WERI-Rb-1 (cell line): ENCODE measurements at places on chromosomes 3 and 15.
A peak's percentile ranks its signal among the peaks of the same experiment; 100 is the strongest.

- no peak for DNase-seq
Observed at GRCh38 chr15:58224068-58224467, 85.9 kb downstream of the AQP9 start.

GRCh38 chr15:36941798-36942197, 158.6 kb downstream of the MEIS2 start:
- DNase-seq, result no peak

DNA sequence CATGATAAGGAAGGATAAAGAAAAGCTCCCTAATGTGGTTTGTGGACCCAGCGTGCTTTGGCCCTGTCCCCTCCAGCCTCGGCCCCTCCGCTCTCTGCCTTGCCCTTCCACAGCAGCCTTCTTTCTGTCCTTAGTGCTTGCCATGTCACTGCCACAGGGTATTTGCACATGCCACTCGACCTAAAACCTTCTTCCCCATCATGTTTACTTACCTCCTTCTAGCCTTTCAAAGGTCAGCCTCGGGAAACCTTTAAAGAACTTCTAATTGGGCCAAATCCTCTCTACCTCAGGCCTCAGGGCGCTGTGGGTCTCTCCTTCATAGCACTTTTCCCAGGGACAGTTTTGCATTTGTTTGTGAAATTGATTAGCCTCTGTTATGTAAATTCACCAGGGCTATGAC, 73.0 kb downstream of the SCN11A start:
- DNase-seq, result no peak

GRCh38 chr3:122343654-122344053, 18.6 kb downstream of the CSTA start:
- DNase-seq, result no peak

DNA sequence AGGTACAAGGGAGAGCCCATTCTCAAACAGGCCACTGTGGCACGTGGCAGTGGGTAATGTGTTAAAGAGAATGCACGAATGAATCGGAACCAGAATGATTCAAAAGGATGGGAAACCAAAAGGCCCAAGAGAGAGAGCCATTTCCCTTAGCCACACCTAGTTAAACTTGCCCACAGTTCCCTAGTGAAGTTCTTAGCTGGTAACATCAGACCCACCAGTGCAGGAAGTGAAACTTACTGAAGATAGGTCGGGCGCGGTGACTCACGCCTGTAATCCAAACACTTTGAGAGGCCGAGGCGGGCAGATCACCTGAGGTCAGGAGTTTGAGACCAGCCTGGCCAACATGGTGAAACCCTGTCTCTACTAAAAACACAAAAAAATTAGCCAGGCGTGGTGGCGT, 97.1 kb downstream of the MEX3B start:
- DNase-seq, result no peak

DNA sequence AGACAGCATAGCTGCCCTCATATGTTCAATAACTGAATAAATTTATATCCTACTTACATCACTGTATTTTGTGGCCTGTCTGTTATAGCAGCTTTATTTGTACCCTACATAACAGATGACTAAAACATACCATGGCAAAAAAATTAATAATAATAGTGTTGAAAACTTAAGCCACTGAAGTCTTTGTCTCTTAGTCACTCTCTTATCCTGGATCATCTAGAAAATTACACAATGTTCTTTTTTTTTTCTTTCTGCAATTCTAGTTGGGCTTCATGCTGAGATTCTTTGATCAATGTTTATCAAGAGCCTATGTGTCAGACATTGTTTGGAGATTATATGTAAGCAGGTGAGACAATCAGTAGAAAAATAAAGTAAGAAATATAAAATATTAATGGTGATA, 519.3 kb upstream of the ARPP21 start:
- no peak for DNase-seq

DNA sequence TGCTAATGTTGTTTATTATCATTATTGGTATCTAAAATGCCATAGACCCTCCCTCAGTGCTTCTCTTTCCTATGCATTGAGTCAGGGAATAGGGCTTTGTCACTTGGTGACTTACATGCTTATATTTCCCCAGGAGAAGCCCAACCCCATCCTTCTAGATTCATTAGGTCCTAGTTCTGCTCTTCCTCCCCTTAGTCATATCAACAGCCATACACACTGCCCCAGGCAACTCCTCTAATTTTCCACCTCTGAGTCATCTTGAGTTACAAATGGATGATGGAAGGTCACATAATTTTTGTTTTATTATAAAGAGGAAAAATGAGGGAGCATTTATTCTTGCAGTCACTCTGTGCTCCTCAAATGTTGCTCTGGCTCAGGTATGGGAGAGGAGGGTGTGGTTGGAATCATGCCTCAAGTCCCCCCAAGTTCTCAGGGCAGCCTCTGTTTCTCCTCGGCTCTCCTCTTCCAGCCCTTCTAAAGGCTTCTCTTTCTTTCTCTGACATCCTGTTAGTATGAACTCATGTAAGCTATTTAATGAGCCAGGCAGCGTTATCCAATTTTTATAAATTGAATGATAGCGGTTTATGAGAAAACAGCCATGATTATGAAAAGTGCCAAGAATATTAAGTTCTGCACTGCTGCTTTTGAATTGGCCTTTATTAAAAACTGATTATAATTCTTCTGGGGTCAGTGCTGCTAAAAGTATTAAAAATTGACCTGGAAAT, 45.6 kb upstream of the FSTL1 start:
- DNase-seq, result no peak

GRCh38 chr15:74754593-74755215, 6.1 kb downstream of the CYP1A2 start:
- DNase-seq, result no peak

- no peak for DNase-seq
Observed at GRCh38 chr3:107978131-107979055, 112.4 kb downstream of the CD47 start.

DNA sequence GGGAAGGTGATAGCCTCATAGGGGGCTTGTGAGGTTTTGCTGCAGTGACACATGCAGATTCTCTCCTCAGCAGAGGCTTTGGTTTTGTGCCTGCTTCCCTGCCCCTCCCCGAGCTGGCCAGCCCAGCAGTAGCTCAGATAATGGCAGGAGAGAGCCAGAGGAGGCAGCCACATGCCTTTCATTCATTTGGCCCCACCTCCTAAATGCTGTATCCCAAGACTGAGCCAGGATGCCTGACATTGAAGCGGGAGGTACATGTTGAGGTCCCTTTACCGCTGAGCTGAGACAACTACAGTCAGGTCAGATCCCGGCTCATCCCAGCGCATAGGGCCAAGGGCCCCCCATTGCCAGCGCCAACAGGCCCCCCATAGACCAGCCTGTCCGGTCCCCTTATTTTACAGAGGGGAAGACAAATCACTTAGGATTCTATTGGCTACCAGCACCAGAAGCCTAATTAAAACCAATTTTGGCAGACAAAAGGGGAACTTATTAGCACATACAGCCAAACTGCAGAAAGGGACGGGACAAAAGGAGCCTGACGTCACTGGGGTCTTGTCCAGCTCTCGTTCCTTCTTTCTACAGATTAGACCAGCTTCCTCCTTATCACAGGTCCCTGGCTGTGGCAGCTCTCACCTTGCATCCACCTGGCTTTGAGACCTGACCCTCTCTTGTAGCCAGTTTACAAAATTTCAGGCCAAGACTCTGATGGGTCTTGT, 12.1 kb upstream of the POLG start:
- no peak for DNase-seq

GRCh38 chr3:134621854-134622253, 29.0 kb downstream of the KY start:
- DNase-seq, result no peak

- no peak for DNase-seq
Observed at GRCh38 chr3:57827757-57828156, 71.6 kb downstream of the SLMAP start.

DNA sequence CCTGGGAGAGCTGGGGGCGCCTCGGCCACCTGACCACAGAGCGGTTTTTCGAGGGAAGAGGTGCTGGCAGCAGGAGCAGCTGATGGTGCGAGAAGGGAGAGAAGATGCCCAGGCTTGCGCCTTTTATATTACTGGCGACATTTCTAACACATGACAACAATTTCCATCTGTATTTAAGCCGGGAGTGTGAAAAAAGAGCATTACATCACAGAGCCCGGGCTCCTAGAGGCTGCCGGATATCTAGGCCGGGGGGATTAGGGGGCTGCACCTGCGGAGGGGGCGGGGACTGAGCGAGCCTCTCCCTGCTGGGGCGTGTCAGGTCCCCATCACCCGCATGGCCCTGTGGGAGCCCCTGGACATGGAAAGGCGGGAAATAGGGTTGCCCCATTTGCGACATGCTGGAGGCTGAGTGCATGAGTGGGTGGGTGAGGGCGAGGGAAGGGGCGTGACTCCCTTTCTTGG, 440.7 kb downstream of the MAGI1 start:
- peak; percentile 56 for DNase-seq

- DNase-seq, result no peak
Observed at GRCh38 chr3:125337506-125337905, 37.6 kb downstream of the ZNF148 start.

DNA sequence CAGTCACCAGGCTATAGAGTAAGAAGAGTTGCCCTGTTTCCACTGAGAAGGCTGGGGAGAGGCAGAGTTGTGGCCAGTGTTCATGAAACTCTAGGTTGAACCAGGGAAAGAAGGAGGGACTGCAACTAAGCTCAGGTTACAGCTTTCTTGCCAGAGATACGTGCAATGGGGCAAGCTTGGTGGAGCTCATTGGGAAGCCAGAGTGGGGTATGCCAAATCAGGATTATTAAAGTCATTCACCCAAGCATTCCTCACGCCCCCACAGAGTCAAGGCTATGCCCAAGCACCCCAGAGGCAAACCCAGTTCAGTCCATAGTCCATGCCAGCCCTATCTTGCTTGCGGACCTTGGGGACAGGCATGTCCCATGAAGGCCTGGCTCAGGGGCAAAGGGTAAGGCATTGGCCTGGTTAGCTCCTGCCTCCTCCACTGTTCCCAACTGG, 17.6 kb downstream of the SLC6A20 start:
- DNase-seq, result no peak

DNA sequence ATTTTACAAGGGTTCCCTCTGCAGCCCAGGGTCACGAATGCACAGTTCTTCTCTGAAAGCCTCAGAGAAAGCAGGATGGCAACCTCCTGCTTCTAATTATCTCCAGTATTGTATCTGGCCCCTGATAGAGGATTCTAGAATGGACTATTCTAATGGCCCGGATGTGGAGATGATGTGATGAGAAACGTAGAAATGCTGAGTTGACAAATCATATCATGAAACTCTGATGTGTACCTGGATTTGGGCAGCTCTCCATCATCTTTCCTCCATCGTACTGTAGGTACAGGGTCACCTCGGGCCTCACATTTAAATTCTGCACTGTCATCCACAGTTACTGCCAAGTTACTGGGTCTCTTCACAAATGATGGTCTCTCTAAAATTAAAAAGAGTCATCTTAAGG, 1050.8 kb downstream of the ROBO1 start:
- DNase-seq, result no peak

DNA sequence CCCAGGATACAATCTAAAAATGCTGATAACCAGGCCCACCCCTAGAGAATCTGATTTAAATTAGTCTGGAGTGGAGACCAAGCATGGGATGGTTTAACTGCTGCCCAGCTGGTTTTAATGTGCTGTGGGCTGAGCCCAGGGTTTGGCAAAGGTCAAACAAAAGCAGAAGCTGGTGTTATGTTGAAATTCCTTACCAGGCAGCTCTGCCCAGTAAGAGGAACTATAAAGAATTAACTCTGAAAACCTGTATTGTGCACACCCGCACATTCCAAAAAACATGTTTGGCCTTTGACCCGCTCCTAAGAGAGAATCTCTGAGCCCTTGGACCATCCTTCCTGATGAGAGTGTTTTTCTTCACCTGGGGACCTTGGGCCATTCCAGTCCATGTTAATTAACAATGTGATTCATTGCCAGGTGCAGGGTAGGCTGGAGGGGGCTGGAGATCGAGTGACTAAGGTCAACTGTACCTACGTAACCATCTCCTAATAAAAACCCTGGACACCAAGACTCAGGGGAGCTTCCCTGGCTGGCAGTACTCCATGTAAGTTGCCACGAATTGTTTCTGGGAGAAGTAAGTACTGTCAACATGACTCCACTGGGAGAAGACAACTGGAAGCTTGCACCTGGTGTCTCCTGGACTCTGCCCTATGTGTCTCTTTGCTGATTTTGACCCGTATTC, 10.9 kb downstream of the CCDC13 start:
- no peak for DNase-seq

- DNase-seq, result no peak
Observed at GRCh38 chr15:74318376-74319137, 48.9 kb downstream of the CYP11A1 start.

- no peak for DNase-seq
Observed at GRCh38 chr15:67411486-67411885, 109.4 kb upstream of the C15orf61 start.

- DNase-seq, result no peak
Observed at GRCh38 chr3:15673536-15673935, 72.0 kb downstream of the BTD start.

- DNase-seq, result peak; percentile 79
Observed at GRCh38 chr3:184629555-184630160, 68.1 kb downstream of the EPHB3 start.

- no peak for DNase-seq
Observed at GRCh38 chr3:95311272-95311671, 1248.4 kb downstream of the NSUN3 start.

DNA sequence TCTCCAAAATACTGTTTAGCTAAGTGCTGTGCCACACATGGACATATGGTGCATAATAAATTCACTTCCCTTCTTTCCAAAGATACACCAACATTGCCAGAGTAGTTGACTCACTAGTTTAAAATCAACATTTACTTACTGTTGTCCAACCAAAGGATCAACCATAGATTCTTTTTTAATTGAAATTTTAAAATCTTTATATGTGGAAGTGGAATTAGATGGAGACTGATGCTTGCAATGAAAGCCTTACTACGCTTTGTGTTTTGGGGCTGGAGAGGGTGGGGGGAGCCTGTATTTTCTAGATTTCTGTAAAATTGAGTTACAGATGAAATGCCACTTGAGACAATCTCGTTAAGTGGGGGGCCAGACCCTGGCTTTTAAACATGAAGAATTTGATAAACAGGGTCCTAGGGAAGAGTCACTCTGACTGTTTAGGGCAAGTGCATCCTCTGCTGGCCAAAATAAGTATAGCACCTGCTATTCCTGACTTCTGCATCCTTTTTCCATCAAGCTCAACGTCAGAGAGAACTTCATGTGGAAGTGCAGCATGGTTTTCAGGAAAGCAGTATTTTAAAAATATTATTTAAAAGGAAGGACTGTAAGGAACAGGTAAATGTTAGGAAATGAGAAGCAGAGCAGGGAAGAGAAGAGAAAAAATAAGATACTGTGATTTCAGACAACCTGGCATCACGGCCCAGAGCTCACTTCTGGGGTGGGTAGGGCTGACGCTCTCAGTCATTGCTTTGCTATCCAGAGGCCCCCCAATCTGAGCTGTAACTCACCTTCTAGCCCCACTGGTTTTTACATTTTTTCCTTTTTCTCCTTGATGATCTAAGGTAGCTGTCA, 76.7 kb downstream of the BOC start:
- DNase-seq, result peak; percentile 48

GRCh38 chr15:97966924-97967620, 6.6 kb downstream of the ARRDC4 start:
- no peak for DNase-seq
